Activated naive CD4-positive, alpha-beta T cell treated with anti-CD3 and anti-CD28 coated beads, Interleukin-2, amount 50 U/mL, for 72 hours (primary cell): ENCODE measurements at places on chromosomes 2 and 18. TPM values are rescaled to one million over a fixed set of nuclear protein-coding genes. Genes with fewer than 3 reads are reported as not detected.

ALLC gene
- total RNA-seq, result not detected

ZCCHC2 gene
- 33.8 TPM for total RNA-seq

REG1B gene
- not detected for total RNA-seq

VIL1 gene
- not detected for total RNA-seq

CCDC141 gene
- total RNA-seq, result 10.6 TPM

DYSF gene
- total RNA-seq, result 0.23 TPM

CCDC138 gene
- total RNA-seq, result 16.0 TPM

ABCG5 gene
- not detected for total RNA-seq

UGT1A9 gene
- not detected for total RNA-seq

REG3A gene
- not detected for total RNA-seq

CNTNAP5 gene
- not detected for total RNA-seq

MARCO gene
- total RNA-seq, result not detected

IHH gene
- not detected for total RNA-seq

PAX8 gene
- total RNA-seq, result 0.35 TPM

FOXD4L1 gene
- total RNA-seq, result not detected

TCF23 gene
- 0.07 TPM for total RNA-seq

IL1F10 gene
- not detected for total RNA-seq

ALK gene
- total RNA-seq, result 0.05 TPM

OSBPL1A gene
- 2.3 TPM for total RNA-seq

REG3G gene
- not detected for total RNA-seq

CXCR4 gene
- total RNA-seq, result 196 TPM

MYCN gene
- not detected for total RNA-seq
